ENCODE measurements at places on chromosomes 5 and 9.

DNA sequence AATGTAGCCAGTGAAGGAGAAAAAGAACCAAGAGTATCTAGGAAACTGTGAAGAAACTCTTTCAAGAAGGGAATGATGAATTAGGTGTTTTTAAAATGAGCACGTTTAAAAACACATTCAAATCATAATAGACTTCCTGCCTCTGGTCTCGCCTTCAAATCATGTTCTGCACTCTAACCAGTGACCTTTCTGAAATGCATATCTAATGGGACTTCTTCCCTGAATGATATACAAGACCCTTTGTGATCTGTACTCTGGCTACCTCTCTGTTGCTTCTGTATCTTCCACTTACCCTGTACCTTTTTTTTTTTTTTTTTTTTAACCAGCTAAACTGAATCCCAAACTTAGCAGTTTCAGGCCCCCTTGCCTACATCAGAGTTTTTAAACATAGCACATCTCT lies 19.5 kb downstream of the SRFBP1 start:
- DNase-seq = no peak

DNA sequence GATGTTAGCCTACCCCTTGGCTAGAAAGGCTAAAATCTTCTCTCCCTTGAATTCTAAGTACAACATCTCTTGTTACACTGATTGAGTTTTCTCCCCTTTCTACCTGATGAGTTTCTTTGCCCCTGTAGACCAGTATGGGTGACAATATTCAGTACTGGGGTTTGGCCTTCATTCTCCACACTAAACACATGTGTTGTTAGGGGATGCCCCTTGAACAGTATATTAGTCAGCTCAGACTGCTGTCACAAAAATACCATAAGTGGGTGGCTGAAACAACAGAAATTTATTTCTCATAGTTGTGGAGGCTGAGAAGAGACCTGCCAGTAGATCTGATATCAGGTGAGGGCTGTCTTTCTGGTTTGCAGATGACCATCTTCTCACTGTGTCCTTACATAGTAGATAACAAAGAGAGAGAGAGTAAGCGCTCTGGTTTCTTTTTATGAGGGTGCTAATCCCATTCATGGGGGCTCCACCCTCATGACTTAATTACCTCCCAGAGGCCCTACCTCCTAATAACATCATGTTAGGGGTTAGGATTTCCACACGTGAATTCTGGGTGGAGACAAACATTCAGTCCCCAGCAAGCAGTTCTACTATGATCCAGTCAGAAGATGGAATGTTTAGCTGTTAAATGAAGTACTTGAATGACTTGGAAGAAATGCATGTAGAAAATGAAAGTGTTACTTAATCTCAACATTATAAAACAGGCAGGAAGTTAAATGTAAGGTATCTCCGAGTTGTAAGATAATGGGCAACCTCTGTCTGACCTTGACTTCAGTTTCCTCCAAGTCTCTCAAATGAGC lies 17.5 kb downstream of the VLDLR start:
- no peak for DNase-seq

DNA sequence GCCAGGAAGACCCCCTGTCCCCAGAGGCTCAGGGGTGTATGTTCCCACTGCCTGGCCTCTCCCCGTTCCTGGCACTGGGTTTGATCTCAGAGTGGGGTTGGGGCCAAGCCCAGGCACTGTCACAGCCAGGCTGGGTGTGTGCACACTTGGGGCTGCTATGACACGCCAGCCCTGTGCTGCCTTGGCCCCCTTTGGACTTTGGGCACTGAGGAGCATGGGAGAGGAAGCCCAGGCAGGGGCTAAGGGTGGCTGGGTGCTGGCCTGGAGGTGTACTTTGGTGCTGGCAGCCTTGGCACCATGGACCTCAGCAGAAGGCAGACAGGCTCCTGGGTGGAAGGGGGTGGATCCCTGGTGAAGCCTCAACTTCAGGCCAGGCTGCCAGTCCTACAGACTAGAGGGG lies 223.6 kb upstream of the ISL1 start:
- no peak for DNase-seq

- DNase-seq = no peak
These were observed 44.4 kb upstream of the ELOVL7 start for GRCh38 chr5:60888359-60889061.

GRCh38 chr5:32504329-32504988 lies 59.9 kb upstream of the ZFR start:
- DNase-seq = no peak

- no peak for DNase-seq
These were observed 673.4 kb downstream of the KCTD16 start for GRCh38 chr5:144844086-144844485.

- DNase-seq = no peak
These were observed 55.8 kb upstream of the CPEB4 start for GRCh38 chr5:173832386-173832785.

GRCh38 chr9:5511935-5512580 lies 1.7 kb downstream of the PDCD1LG2 start:
- no peak for DNase-seq

DNA sequence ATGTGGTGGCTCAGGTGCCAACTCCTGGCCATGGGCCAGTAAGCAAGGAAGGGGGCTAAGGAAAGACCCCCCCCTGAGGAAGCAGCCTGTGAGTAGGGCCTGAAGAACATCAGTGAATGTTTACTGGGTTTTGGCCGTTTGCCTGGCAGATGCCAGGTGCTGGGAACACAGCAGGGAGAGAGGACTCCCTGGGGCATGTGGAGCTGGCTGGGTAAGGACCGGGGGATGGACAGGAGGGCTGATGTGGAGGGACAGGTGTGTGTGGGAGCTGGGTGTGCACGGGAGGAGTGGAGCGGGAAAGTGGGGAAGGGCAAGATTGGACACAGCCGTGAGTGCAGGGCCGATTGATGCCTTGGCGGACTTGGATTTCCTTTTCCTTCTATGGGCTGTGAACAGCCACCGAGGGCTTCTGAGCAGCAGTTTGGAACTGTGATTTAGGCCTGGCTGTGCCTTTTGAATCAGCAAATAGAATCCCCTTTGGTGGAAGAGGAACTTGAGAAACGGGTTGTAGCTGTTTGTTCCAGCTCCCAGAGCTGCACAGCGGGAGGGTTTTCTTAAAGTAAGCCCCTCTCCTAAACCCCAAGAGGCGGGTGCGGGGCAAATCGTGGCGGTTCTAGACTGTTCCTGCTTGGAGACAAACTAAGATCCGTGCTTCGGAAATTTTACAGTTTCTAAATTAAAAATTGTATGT lies 3.1 kb downstream of the HMCN2 start:
- DNase-seq = no peak

- DNase-seq = no peak
These were observed 74.2 kb downstream of the WWC1 start for GRCh38 chr5:168365581-168366081.

- DNase-seq = no peak
These were observed 1.7 kb upstream of the AGTPBP1 start for GRCh38 chr9:85743275-85744128.

GRCh38 chr5:90274216-90274615 lies 135.3 kb downstream of the CETN3 start:
- DNase-seq = no peak

- no peak for DNase-seq
These were observed 191.4 kb downstream of the DCP2 start for GRCh38 chr5:113167985-113168384.

- no peak for DNase-seq
These were observed 189.1 kb upstream of the PTGER4 start for GRCh38 chr5:40490464-40491111.

GRCh38 chr5:97118261-97119006 lies 24.0 kb downstream of the LIX1 start:
- DNase-seq = no peak

DNA sequence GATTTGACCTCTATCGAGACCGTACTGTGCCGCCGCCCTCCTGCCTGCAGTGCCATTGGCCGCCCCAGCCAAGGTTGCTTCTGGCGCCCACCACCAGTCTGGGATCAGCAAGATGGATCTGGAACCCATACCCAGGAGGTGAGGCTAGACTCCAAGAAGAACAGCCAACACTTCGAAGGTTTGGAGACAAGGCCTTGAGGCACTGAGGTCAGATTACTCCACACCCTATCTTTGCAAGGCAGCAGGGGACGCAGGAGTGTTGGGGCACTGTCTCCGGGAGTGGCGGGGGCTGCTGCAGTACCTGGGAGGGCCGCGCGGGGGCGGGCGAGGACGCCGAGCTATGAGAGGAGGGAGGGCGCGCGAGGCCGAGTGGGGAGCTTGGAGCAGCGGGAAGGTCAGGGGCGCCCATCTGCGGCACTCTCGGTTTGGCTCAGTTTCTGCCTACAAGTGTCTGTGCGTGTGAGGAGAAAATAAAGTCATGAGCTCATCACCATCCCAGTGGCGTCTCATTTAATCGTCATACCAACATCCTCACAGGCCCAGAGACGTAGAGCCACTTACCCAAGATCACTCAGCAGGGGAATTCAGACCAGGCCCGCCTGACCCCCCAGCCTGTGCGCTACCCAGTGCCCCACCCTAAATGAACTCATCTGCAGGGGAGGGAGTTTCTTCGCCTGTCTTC lies 20.5 kb upstream of the PSD2 start:
- peak; percentile 69 for DNase-seq

GRCh38 chr5:43020399-43020746 lies 19.7 kb downstream of the ANXA2R start:
- no peak for DNase-seq

GRCh38 chr5:137714946-137715345 lies 20.9 kb downstream of the KLHL3 start:
- no peak for DNase-seq

GRCh38 chr5:81383867-81384266 lies 10.1 kb downstream of the ACOT12 start:
- DNase-seq = no peak

DNA sequence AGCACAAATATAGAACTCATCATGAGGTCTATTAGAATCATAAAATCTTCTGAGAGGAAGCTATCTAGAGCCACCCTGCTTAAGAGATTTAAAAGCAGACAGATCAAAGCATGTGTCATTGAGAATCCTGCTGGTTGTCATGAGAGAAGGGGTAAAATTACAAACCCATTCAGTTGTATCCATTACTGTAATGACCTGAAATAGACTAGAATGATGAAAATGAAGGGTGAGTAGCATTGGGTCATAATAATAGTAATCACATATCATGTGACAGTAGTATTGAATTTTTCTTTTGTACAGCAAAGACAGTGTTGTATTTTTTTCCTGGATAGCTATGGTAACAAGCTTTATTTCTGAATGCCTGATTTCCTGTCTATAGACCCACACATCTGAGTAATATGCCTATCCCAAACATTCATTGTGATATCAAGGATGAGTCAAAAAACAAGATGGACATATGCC lies 149.0 kb downstream of the PDE4D start:
- DNase-seq = no peak

- no peak for DNase-seq
These were observed 114.9 kb downstream of the TLE1 start for GRCh38 chr9:81574405-81574804.

GRCh38 chr5:79200573-79201183 lies 35.3 kb upstream of the JMY start:
- DNase-seq = no peak

DNA sequence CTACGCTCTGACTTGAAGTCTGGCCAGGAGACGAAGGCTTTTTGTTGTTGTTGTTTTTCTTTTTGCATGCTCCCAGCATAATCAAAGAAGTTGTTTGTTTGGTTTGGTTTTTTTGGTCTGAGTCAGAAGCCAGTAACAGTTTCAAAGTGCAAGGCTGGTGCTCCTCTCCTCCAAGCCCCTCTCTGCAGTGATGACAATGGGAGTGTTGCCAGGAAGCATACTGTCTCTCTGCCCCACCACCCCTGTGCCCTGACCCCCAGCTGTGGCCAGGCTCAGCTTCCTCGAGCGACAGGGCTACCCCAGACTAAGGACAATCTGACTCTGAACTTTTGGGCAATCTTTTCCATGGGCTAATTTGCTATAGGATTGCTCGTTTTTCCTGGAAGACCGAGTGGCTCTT lies 173.8 kb upstream of the PITX1 start:
- DNase-seq = no peak

DNA sequence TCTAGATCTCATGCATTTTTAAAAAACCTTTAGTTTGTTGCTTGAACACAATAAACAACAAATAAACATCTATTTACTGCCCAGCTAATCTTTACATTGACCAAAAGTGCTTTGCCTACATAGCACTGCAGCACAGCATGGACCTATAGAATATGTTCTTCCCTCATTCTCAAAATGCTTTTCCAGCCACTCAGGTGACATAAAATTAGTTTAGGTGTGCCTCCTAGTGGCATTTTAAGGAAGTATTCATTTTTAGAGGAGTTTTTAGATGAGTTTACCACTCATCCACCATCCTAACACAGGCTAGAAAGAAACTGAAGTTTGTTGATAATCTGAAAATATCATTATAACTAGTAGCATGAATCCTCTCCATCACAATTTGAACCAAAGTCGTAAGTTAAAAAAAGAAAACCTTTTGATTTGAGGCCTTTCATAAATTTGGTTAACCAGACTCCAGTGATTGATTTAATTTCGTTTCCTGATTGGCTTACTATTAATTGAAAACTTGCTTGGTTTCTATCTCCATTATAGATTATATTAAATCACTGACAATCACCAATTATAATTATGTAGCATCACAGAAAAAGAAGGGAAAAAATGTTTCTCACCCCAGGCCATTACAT lies 12.6 kb downstream of the PLGRKT start:
- no peak for DNase-seq

GRCh38 chr5:72355706-72356299 lies 35.6 kb downstream of the PTCD2 start:
- DNase-seq = peak; percentile 52

DNA sequence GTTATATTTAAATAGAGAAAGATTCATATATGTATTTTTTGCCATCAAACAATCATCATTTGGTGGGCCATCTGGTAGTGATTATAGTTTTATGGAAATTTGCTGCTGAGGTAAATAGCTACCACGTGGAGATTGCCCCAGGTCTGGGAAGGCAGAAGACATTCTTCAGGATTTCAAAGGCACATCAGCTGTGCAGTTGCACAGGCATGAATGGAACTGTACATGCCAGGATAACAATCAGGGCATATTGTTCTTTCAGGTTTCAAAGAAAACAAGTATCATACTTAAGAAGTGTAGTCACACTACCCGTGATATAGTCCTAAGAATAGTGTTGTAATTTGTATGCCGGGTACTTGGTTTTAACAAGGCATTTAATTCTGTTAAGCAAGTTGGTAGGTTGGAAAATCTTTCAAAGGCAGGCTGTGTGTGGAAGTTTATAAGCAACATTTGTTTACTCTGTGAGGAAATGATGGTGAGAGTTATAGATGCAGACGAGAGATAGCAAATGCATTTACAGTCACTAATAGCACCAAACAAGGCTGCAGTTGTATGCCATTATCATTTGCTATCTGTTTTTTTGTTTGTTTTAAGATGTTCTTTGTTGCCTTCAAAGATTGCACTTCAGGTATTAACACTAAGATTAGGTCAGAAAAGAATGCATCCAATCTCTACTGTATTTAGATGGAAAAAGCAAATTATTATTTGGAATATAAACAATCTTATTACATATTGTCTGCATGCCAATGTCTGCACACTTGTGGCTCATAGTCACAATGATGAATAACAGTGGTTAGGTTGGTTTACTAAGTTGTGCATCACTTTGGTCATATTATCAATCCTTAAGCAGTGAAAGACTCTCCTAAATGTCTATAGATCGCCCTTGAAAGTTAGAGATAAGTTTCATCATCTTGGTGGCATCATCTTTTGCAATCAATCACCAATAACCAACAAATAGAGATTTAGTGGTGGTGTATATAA lies 55.3 kb downstream of the RPS23 start:
- no peak for DNase-seq

GRCh38 chr5:74660140-74660539 lies 19.6 kb upstream of the ENC1 start:
- DNase-seq = no peak

- no peak for DNase-seq
These were observed 103.3 kb upstream of the NFIB start for GRCh38 chr9:14417237-14417636.
